ENCODE measurements at places on chromosomes 7 and 10.

DNA sequence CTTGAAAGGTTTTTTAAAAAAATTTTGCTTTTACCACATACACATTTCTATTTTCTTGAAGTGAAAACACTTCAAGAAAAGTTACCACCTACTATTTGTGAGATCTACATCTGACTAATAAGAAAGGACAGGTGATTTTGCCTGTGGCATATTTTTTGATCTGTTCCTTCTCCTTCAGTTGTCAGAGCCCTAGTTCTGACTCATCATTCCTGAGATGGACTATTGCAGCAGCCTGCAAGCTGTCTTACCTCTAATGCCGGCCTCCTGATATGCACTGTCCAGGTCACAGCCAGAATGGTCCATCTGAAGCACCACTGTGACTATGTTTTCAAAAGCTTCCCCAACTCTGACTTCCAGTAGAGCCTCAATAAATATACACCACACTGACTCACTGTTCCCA is 28.2 kb upstream of the ANK3 start:
- DNase-seq: no peak

GRCh38 chr10:127585519-127586023 is 36.5 kb downstream of the NPS start:
- no peak for DNase-seq

GRCh38 chr7:108328174-108328651 is 128.0 kb downstream of the NRCAM start:
- no peak for DNase-seq

DNA sequence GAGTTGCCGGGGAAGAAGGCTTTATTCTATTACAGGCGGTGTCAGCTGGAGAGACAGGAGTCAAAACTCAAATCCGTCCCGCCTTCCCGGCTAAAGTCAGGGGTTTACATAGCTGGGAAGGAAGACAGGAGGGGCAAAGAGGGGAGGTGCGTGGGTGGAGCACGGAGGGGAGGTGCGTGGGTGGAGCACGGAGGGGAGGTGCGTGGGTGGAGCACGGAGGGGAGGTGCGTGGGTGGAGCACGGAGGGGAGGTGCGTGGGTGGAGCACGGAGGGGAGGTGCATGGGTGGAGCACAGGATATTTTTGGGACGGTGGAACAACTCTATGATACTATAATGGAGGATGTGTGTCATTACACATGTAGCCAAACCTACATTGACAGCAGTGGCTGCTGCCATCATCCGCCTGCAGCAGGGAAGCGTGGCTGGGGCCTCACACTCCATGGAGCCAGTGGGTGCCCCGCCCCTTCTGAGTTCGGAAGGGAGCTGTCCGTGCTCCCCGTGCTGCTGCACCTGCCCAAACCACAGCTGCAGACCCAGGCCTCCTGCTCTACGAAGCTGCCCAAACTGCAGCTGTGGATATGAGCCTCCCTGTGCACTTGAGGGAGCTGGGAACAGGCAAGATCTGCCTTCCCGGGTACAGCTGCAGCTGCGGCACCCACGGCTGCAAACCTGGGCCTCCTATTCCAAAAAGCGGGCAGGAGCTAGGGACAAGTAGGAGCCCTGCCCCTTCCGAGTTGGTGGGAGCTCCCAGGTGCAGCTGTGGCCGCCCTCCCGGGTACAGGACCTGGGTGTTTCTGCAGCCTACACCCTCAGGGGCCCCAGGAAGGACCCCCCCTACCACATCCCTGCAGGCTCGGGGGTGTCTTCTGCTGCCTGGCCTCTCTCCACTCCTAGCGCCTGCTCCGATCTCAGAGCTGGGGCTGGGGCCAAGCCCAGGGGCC is 119.4 kb downstream of the DYNC2I1 start:
- DNase-seq: no peak

GRCh38 chr7:116552602-116553001 is 27.8 kb downstream of the CAV1 start:
- no peak for DNase-seq

DNA sequence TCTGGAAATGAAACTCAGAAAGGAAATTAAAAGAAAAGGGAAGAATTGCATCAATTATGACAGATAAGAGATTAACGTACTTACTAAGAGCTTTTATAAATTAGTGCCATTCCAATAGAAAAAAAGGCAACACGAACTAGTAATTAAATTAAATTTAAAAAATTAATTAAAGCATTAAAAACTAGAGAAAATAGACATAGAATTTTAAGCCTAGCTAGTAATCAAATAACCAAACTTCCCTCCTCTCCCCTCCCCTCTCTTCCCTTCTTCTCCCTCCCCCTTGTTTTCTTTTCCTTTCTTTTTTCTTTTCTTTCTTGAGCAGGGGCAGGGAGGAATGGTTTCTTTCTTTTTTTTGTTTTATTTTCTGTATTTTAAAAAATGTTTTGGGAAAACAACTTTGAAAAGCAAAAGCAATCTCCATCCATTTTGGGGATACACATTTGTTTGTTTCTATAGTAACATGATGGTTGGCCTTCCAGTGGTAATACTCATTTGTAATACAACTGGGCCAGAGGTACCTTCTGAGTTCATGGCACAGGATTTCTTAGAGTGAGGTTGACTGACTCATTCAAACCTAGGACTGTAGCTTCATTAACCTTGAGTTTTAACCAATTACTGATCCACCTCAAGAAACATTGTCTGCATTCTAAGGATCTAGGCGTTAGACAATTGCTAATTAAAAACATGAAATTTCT is 132.6 kb downstream of the ST7 start:
- peak; percentile 46 for DNase-seq

DNA sequence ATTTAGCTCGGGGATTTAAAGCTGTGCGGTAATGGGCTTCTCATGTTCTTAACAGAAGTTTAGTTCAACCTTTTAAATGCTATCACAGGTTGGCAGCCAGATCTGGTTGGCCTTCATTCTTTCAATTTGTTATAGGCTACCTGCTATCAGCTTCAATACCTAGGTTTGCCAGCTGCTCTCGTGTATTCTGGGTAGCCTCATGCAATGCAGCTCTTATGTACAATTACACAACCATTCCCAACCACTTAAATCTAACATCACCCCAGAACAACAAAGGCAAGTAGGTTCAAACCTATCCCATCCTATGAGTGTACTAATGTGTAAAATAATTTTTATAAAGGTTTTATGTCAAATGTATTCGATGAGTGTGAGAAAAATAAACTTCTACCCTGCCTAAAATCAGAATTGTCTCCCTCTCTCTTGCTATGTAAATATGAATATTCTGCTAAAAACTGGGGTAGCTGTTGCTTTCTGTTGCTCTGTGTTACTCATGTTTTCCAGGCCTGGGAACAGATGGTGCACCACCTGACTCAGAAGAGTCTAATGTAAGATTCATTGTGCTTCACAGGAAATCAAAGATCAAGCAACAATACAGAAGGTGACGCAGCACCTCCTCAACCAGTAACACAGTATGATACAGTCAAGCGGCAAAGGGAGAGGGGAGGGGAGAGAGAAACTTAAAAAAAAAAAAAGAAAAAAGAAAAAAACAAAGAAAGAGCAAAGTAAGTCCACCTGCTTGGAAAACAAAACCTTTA is 188.6 kb downstream of the ETV1 start:
- peak; percentile 82 for DNase-seq

DNA sequence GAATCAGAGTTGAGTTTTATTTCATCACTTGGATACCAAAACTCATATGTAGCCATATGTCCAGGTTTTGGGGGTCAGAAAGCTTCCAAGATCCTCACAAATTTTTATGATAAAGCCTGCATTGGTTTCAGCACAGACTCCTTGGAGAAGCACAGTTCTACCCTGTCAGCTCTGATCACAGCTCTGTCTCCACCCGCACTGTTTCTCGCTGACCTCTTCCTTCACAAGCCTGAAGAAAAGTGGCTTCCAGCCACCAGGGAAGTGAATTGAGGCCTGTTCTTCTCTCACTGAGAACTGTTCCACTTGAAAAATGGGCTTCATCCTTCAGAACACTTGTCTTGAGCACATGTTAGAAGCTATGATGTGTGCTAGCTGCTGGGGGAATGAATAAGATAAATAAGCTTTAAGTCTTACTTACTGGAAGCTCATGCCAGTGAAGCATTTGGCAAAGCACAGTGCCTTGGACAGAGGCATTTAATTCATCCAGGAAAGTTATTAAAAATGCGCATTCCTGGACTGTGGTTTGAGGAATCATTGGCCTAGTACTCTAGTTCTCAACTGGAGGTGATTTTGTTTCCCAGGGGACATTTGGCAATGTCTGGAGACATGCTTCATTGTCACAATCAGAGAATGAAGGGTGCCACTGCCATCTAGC is 133.6 kb downstream of the BMPER start:
- peak; percentile 83 for DNase-seq

DNA sequence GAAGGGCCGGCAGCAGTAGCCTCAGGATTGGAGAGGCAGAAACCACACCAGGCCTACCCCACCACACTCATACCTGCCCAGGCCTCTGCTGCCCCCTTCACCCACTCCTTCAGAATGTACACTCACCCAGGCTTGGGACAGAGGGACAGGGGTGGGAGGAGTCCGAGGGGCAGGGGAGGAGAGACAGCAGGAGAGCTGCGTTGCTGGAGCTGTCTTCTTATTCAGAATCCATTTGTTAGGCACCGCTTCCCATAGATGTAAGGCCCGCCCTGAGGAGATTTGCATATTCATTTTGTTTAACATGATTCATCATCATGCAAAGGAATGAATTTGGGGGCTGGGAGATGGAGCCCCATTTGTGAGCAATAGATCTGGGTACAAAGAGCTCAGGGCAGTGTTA is 156.7 kb downstream of the CDH23 start:
- no peak for DNase-seq

DNA sequence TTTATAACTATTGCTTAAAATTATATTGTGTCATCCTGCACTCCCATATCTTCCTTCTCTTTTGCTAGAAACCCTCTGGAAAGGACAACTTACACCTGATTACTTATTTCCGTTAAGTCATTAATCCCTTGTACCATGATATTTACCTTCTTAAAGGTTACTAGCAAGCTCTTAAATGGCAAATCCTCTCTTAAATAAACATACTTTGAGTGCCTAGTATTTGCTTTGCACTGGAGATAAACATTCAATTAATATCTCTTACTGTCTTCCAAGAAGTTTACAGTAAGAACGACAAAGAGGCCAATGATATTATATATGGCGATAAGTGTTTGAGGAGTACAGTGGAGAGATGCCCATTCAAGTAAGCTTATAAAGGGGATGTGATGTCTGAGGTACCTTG is 278.3 kb downstream of the HGF start:
- no peak for DNase-seq

DNA sequence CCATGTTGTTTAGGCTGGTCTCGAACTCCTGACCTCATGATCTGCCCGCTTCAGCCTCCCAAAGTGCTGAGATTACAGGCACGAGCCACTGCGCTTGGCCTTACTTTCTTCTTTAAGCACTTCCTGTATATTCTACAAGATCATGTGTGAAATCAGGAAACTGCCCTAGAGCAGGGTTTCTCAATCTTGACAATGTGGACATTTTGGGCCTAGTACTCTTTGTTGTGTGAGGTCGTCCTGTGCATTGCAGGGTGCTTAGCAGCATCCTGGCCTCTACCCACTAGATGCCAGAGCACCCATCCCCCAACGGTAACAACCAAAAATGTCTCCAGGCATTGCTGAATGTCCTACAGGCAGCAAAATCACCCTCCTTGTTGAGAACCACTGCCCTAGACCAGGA is 24.7 kb downstream of the RRP12 start:
- no peak for DNase-seq

DNA sequence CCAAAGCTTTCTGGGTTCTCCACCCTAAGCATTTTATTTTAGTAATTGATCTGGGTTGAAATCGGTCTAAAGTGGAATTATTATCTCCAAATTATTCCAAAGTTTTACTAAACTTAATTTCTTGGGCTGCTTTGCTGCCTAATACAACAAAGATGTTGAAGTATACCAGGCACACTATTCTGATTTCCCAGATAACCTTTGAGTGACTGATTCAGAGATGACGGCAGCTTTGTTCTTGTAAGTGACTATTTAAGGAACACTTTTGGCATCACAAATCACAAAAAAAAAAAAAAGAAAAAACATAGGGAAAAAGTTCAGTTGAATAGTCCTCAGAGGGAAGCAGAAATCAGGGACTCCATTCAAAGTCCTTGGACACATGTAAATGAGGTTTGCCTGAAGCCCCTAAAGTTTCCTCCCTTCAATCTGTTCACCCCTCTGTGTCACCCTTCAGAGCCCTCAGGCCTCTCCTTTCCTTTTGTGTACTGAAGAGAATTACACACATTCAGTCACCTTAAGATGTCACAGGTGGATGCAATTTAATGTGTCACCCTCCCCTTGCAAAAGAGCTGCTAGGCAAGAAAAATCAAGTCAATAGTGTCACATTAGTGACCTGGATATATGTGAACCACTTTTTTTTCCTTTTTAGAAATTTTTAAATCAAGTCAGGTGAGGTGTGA is 81.5 kb downstream of the RTKN2 start:
- no peak for DNase-seq

DNA sequence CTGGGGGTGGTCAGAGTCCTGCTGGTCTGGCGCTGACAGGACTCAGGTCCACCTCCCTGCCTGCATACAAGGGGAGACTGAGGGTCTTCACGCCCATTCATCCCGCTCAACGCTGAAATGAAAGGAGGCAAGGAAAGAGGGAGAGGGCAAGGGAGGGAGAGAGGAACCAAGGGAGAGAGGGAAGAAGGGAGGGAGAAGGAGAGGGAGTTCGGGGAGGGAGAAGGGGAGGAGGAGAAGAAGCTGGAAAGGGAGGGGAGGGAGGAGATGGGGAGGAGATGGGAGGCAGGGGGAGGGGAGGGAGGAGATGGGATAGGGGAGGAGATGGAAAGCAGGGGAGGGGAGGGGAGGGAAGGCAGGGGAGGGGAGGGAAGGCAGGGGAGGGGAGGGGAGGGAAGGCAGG is 69.4 kb upstream of the INPP5A start:
- no peak for DNase-seq

GRCh38 chr10:10914144-10914543 is 103.5 kb upstream of the CELF2 start:
- no peak for DNase-seq

- no peak for DNase-seq
Observed at GRCh38 chr7:68875857-68876256, 722.4 kb upstream of the AUTS2 start.

DNA sequence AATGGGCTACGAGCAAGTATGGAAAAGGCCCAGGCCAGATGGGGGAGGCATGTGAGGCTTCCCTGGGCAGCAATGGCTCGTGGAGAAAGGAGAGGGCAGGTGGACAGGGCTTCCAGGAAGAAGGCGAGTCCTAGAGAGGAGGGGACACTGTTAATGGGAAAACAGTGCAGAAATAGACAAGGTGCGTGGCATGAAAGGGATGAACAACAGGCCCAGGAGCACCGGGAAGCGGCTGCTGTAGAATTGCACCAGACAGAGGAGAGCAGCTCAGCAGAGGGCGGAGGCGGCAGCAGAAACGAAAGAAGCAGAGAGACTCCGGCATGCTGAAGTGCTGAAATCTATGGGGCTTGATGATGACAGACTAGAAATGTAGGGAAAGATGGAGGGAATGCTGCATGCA is 102.1 kb downstream of the PIP4K2A start:
- no peak for DNase-seq

DNA sequence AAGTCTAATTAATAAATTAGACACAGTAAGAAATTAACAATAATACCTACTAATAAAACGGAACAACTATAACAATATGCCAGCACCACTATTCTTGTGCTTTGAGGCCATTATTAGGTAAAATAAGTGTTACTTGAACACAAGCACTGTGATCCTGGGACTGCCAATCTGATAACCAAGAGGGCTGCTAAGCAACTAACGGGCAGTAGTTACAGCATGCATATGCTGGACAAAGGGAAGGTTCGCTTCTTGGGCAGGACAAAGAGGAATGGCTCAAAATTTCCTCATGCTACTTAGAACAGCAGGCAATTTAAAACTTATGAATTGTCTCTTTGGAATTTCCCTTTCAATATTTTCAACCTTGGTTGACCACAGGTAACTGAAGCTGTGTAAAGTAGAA is 718.6 kb downstream of the SORCS3 start:
- DNase-seq: no peak

Data from astrocyte of the hippocampus (primary cell).